ENCODE measurements at places on chromosomes 11 and 22. TPM values are rescaled to one million over a fixed set of nuclear protein-coding genes. Genes with fewer than 3 reads are reported as not detected.

The VWCE gene
- polyA plus RNA-seq, result 3.4 TPM

The FOLR2 gene
- polyA plus RNA-seq, result not detected

The OR8H1 gene
- polyA plus RNA-seq, result not detected

The DLG2 gene
- polyA plus RNA-seq, result 0.21 TPM

The WT1 gene
- 0.15 TPM for polyA plus RNA-seq

The OR4A15 gene
- polyA plus RNA-seq, result not detected

The SAA1 gene
- polyA plus RNA-seq, result not detected

DNA sequence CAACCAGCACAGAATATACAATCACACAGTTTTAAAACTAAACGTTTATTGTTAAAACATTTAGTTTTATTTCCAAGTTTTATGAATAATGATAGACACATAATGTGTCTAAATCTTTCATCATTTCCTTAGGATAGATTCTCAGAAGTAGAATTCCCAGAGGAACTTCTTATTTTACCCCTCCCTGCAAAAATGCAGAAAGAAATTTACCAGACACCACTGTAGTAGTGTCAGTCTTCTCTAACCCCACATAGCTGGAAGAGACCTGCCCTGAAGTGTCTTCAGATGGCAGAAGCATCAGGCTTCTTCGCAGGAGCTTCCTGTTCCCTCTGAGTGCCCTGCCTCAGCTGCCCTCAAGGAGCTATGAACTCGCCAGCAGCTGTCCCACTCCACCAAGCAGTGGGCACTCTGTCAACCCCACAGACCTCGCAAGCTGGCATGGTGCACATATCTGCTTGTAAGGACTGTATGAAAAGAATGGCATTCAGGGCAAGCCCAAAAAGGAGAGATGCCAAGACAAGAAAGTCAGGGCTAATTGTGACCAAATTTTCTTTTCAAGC is 28.5 kb upstream of the PAK1 start:
- H3K4me3 ChIP-seq, result no peak overlapping the region
- H3K27me3 ChIP-seq, result peaks cover 6% of the 10 kb centered on the region
- H3K4me1 ChIP-seq, result peaks cover 21% of the 10 kb centered on the region
- no peak for DNase-seq
- peak overlapping the region; percentile 22 for H3K27ac ChIP-seq

GRCh38 chr11:45045683-45046471 is 95.2 kb upstream of the TP53I11 start:
- DNase-seq, result no peak
- H3K36me3 ChIP-seq, result no peaks in the 10 kb centered on the region
- H3K27ac ChIP-seq, result no peak overlapping the region
- H3K4me3 ChIP-seq, result no peak overlapping the region

GRCh38 chr11:107713009-107713408 is 1.2 kb upstream of the SLN start:
- H3K27ac ChIP-seq, result no peak overlapping the region
- H3K27me3 ChIP-seq, result no peaks in the 10 kb centered on the region
- H3K4me3 ChIP-seq, result no peak overlapping the region
- H3K36me3 ChIP-seq, result no peaks in the 10 kb centered on the region
- no peaks in the 10 kb centered on the region for H3K4me1 ChIP-seq

DNA sequence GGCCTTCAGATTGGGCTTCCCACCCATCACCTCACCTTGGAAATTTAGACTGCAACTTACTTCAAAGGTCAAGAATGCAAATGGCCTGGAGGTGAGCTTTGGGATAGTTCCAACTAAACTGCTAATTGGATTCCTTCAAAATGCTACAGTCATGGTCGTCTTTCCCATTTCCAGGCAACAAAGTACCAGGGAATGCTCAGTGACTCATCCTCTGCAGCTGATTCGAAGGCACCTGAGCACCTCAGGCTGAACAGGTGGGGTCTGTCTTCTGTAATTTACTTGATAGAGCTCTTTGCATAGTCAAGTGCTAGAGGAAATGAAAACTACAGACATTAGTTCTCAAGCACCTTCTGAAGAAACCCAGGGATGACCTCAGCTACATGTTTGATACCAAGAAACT is 20.5 kb upstream of the FSHB start:
- H3K27ac ChIP-seq, result no peak overlapping the region
- no peak for DNase-seq
- H3K27me3 ChIP-seq, result no peaks in the 10 kb centered on the region
- no peak overlapping the region for H3K4me3 ChIP-seq

- no peaks in the 10 kb centered on the region for H3K36me3 ChIP-seq
- H3K27ac ChIP-seq, result no peak overlapping the region
- no peaks in the 10 kb centered on the region for H3K4me1 ChIP-seq
Measured at GRCh38 chr11:27679136-27680015, 20.9 kb downstream of the BDNF start.

- no peak overlapping the region for H3K27ac ChIP-seq
- DNase-seq, result peak; percentile 20
- H3K4me1 ChIP-seq, result no peaks in the 10 kb centered on the region
- H3K4me3 ChIP-seq, result no peak overlapping the region
- H3K36me3 ChIP-seq, result peaks cover 7% of the 10 kb centered on the region
Measured at GRCh38 chr11:464316-464715, 14.2 kb downstream of the PTDSS2 start.

- no peak for DNase-seq
- 0 out of 2 replicates have a peak, but pooled peaks cover 3% of the 10 kb centered on the region for H3K4me1 ChIP-seq
- H3K27me3 ChIP-seq, result peaks cover 36% of the 10 kb centered on the region
- no peak overlapping the region for H3K4me3 ChIP-seq
Measured at GRCh38 chr11:124841840-124842239, 23.4 kb upstream of the ROBO3 start.

DNA sequence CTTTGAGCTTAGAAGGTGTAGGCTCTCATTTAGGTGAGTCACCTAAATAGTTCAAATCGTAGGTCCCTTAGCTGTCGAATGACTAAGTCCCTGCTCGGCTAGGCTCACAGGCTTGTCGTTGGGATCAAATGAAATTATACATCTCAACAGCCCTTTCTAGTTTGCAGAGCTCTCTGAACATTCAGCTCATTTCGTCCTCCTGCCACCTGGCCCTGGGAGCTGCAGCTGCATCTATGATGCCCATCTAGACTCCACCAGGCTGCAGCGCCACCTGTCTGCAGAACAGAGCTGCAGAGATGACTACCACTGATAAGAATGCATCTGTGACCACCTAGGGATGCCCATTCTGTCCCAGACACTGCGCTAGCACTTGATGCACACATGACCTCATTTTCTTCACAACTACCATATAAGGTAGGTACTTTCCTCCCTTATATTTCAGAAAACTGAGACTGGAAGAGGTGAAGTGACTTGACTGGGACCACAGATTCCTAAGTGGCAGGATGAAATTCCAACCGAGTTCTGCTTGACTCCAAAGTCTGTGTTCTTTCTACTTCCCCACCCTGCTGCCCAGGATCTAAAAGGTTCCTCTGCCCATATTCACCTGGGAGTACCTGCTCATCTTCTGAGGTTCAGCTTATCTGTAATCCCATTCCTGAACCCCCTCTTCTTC is 141.1 kb upstream of the NARS2 start:
- H3K4me3 ChIP-seq, result peak overlapping the region; percentile 40
- H3K4me1 ChIP-seq, result no peaks in the 10 kb centered on the region
- no peaks in the 10 kb centered on the region for H3K36me3 ChIP-seq
- DNase-seq, result peak; percentile 72

DNA sequence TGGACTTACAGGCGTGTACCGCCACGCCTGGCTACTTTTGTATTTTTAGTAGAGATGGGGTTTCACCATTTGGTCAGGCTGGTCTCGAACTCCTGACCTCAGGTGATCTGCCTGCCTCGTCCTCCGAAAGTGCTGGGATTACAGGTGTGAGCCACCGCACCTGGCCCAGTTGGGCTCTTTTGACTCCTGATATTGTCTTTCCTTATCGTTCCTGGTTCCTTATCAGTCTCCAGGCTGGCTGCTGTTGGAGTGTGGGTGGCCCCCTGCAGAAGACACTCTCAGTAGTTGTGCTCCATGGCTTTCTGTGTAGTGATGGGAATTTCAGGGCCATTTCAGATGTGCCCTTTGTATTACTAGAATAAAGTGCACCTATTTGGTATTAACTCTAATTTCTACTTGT is 55.3 kb downstream of the C22orf31 start:
- no peaks in the 10 kb centered on the region for H3K27me3 ChIP-seq
- no peaks in the 10 kb centered on the region for H3K36me3 ChIP-seq
- no peak for DNase-seq
- H3K4me1 ChIP-seq, result peaks cover 6% of the 10 kb centered on the region
- no peak overlapping the region for H3K27ac ChIP-seq
